Neural progenitor cell (in vitro differentiated cells): ENCODE measurements at places on chromosomes 1 and 21.

GRCh38 chr1:69551476-69552324 lies 16.0 kb upstream of the LRRC7 start:
- no peak overlapping the region for H3K4me3 ChIP-seq
- H3K27me3 ChIP-seq: no peaks in the 10 kb centered on the region
- H3K4me1 ChIP-seq: no peaks in the 10 kb centered on the region
- peak; percentile 3 for DNase-seq
- no peak overlapping the region for H3K27ac ChIP-seq
- H3K36me3 ChIP-seq: no peaks in the 10 kb centered on the region

DNA sequence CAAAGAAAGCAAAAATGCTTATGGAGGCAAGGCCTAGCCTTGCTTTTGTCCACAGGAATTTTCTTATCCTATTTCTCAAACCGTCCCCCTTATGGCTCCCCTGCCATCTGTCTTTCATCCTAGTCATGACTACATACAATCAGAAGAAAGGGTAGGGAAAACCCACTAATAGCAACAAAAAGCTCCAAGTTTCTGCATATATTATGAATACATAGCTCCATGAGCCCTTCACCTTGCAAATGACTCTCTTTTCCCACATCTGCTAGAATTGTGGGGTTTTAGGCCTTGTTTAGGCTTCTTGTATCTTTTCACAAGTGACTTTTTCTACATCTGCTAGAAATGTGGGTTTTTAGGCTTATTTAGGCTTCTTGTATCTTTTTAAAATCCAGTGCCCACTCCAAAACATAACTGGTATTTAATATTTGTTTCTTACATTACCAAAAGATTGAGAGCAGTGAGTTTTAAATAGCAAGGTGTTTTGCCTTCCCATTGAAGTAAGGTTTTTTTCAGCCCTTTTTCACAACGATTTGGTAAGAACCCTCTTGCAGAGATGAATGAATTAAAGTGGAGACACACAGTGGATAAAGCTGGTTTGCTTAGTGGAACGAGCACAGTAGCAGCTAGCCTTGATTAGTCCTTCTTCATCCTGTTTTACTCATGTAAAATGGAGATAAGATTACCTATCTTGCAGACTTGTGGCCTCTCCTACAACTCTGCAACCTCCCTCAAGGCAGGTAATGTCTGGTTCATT lies 4.4 kb downstream of the GADD45A start:
- peaks cover 22% of the 10 kb centered on the region for H3K4me1 ChIP-seq
- no peak overlapping the region for H3K4me3 ChIP-seq
- no peak overlapping the region for H3K27ac ChIP-seq
- DNase-seq: no peak
- no peaks in the 10 kb centered on the region for H3K27me3 ChIP-seq
- peaks cover 8% of the 10 kb centered on the region for H3K36me3 ChIP-seq

DNA sequence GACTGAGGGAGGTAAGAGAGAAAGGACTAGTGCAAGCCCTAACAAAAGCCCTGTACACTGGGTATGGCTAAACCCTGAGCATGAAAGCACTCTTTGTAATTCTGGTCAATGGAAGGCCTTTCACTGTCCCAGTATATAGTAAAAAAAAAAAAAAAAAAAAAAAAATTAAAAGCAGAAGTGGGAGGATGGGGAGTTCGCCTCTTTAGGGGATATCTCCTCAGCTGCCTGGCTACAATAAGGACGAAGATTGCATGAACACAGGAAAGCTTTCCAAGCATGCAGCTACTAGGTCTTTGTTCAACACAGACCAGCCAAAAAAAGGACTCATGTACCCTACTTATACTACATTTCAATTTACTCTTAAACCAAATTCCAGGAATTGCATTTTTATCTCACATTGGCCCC lies 59.1 kb downstream of the EIF4G3 start:
- peak overlapping the region; percentile 55 for H3K27ac ChIP-seq
- peak overlapping the region; percentile 8 for H3K4me3 ChIP-seq
- H3K36me3 ChIP-seq: no peaks in the 10 kb centered on the region
- DNase-seq: peak; percentile 47
- H3K4me1 ChIP-seq: peaks cover 13% of the 10 kb centered on the region

DNA sequence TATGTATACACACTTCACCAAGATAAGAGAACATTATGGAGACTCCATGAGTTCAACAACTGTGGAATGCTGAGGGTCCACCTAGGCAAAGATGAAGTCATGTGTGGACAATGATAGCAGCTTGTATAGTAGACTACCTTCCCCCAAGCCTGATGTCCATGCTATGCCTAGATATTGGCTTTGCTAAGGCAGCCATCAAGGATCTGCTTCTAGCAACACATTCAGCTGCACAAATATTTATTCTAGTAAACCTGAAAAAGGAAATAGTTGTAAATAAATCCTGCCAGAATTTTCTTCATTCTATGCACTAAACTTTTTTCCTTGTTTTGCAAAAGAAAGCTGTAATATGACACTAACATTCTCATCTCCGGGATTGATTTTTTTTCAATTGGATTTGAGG lies 7.0 kb upstream of the LPAR3 start:
- DNase-seq: no peak
- no peaks in the 10 kb centered on the region for H3K36me3 ChIP-seq
- peaks cover 13% of the 10 kb centered on the region for H3K27me3 ChIP-seq
- no peak overlapping the region for H3K4me3 ChIP-seq

GRCh38 chr1:63810936-63811469 lies 37.2 kb downstream of the ROR1 start:
- peaks cover 19% of the 10 kb centered on the region for H3K4me1 ChIP-seq
- no peaks in the 10 kb centered on the region for H3K27me3 ChIP-seq
- no peaks in the 10 kb centered on the region for H3K36me3 ChIP-seq
